Stimulated activated CD4-positive, alpha-beta T cell treated with anti-CD3 and anti-CD28 coated beads, Interleukin-15, amount 100 ng/mL, for 1 hour (primary cell): ENCODE measurements at places on chromosomes 1 and 21.

GRCh38 chr1:213998785-213999184 is 11.0 kb downstream of the PROX1 start:
- DNase-seq: no peak

- DNase-seq: no peak
These were observed 45.0 kb downstream of the GNG12 start for GRCh38 chr1:67788238-67788790.

- no peak for DNase-seq
These were observed 7.7 kb downstream of the CNIH3 start for GRCh38 chr1:224623743-224624333.

DNA sequence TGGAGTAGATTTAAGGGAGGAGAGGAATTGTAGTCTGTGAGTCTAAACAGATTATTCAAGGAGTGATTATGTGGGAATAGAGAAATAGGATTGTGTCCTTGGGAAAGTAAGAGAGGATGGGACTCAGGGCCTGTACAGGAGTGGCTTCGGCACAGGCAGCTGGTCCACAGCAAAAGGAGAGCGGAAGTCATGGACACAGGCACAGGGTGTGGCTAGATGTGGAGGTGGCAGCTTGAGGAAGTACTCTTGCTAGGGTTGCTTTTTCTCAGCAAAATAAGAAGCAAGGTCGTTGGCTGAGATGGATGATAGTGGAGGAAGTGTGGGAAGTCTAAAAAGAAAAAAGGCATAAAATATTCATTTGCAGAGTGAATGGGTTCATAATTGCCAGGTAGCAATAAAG is 18.5 kb upstream of the ZNF648 start:
- no peak for DNase-seq

- DNase-seq: no peak
These were observed 9.5 kb upstream of the YRDC start for GRCh38 chr1:37817481-37817880.

DNA sequence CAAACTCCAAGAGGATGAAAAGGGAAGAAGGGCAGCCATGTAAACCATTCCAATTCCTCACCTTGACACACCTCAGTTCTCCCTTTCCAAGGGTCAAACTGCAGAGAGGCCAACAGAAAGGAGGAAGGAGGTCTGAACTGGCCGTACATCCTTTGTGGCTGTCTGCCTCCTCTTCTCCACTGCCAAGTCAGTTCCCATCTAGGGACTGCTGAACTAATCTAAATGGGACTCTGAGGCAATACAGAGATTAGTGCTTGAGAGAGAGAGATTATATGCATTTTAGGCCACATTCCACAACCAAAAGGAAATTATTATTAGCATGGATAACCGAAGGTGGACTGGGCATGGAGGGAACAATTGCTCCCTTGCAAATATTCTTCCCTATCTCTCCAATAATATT is 2.7 kb downstream of the ARHGEF11 start:
- no peak for DNase-seq

GRCh38 chr1:234776876-234777855 is 167.2 kb upstream of the IRF2BP2 start:
- DNase-seq: no peak

DNA sequence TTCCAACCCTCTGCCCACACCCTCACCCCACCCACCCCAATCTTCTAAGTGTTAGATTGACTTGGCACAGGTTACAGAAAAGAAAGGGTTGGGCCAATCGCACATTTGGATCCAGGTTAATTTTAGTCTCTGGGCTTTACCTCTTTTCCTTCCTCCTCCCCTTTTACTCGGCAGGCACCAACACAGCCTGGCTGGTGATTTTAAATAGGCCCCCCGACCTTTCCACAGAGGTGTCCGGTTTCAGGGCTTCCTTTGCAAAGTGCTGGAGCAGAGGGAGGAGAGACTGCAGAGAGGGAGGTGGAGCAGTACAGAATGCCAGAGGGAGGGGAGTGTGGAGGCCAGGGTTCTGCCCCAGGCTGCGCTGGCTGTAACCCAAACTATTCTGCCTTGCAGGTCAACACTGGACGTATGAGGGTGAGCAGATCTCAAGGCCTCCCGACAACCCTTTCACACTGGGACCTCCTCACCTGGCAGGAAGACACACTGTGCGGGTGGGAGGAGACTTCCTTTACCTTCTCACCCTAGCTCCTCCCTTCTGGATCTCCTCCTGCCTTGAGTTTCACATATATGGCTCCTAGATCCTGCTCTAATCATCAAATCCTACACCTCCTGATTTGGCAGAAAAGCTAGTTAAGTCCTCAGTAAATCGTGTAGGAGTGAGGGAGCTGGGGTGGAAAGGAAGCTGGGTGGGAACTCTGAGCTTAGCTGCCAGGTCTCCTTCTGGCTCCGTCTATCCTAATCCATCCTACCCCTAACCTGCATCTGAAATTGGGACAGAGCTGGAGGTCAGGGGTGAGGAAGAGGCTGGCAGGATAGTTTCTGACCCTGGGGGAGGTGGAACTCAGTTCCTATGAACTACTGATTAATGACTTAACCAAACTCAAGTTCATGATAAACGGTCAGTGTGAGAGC is 2.4 kb downstream of the CA14 start:
- DNase-seq: no peak

DNA sequence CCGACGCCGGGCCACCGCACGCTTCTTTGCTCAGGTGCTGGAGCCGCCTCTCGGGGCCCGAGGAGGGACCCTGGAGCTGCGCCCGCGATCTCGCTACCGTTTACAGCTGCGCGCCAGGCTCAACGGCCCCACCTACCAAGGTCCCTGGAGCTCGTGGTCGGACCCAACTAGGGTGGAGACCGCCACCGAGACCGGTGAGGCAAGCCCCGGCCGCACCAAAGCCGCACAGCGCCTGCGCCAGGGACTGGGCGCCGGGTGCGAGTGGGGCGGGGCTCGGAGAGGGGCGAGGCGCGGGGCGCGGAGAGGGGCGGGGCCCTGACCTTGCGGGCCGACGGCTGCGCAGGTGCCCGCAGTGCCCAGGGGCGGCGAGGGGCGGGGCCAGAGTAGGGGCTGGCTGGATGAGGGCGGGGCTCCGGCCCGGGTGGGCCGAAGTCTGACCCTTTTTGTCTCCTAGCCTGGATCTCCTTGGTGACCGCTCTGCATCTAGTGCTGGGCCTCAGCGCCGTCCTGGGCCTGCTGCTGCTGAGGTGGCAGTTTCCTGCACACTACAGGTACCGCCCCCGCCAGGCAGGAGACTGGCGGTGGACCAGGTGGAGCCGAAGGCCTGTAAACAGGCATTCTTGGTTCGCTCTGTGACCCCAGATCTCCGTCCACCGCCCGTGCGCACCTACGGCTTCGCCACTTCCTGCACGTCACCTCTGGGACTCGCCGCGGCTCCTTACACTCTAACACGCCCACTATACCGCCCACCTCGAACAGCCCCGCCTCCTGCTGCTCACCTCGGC is 9.8 kb upstream of the CDC20 start:
- DNase-seq: no peak

GRCh38 chr1:115929881-115930280 is 46.4 kb upstream of the SLC22A15 start:
- DNase-seq: no peak

DNA sequence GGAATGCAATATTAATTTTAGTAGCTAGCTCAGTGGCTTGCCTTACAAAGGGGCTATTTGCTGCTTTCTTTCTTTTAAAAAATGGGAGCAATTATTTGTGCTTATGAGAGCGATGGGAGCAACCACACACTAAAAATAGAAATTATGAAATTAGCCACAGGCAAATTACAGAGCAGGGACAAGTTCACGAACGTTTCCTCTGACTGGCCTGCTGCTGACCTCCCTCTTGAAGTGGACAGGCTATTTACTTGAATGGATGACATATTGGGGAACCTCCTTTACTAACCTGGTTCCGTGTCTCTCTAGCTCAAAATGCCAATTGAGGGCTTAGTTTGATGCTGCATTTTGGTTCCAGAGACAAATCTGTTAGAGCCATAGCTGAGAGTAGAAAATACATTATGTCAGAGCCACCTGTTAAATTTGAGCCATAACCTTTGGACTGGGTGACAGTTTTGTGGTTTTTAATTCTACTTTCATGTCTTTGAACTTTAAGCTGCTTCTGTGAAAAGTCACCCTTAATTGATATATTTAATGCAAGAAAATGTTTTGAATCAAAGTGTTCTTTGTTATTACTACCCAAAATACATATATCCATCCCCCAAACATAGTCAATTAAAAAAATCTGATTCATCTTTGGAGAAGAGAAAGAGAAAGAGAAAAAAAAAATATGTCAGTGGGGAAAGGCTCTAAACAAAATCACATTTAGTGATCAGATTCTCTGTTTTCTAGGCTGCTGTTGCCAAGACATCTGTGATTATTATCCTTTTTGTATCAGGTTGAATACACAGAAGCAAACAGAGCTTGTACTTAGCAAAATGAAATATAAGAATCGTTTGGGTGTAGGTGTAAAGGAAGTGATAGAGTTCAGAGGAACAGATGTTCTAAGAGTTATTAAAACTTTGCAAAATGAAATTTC is 351.9 kb downstream of the ADGRL2 start:
- DNase-seq: no peak

GRCh38 chr1:231630558-231631205 is 4.1 kb downstream of the DISC1 start:
- no peak for DNase-seq
